ENCODE measurements at places on chromosomes 2 and 18.

DNA sequence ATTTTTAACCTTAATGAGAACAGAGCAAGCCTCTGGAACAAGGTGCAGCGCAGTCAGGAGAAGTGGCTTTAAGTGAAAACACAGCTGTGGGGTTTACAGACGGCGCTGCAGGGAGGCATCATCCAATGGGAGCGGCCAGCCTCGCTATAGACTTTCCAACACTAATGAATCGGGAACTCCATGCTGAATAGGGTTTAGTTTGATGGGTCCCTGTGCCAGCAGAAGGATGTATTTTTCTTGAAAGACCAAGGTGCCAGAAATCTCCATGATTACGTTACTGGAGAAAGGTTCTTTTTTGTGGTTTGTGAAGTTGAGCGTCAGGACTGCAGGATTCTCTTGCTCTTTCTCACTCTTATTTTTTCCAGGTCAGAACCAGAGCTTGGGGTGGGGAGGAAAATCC is 87.9 kb upstream of the ALPP start:
- no peak for DNase-seq

DNA sequence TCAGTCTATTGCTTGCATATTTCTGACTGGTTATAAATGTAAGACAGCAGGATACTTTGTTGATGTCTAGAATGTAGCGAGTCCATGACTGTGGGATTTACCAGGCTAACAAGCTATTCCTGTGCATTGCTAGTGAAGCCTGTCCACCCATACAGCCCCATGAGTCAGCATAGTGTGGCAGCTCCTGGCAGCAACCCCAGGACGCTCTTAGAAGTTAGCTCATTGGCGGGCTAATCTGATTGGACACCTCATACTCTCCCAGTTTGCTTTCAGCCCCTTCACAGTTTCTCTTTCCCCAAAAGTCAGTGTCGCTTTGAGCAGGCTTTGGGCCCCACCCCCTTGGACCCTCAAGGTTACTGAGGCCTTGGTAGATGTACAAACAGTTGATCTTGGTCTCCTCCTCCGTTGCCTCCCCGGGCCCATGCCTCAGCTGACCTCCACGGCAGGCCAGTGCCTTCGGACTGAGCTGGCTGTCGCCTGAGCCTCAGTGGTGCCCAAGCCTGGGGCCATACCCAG is 48.0 kb downstream of the COA5 start:
- DNase-seq, result no peak

- DNase-seq, result no peak
These were observed 82.5 kb upstream of the GULP1 start for GRCh38 chr2:188209218-188209617.

DNA sequence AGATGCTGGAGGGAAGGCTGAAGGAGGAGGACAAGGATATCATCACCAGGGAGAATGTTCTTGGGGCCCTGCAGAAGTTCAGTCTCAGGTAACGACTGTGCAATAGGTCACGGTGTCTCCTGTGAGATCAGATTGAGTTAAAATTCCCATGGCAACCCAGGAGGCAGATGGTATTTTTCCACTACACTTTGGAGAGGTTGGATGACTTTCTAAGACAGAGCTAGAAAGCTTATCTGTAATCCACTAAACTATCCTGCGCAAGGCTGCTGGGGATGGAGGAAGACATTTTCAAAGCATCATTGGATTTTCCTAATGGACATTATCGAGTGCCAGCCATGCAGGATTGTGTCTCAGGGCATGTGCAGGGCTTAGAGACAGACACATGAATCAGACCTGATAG is 74.6 kb downstream of the ARMC9 start:
- no peak for DNase-seq

DNA sequence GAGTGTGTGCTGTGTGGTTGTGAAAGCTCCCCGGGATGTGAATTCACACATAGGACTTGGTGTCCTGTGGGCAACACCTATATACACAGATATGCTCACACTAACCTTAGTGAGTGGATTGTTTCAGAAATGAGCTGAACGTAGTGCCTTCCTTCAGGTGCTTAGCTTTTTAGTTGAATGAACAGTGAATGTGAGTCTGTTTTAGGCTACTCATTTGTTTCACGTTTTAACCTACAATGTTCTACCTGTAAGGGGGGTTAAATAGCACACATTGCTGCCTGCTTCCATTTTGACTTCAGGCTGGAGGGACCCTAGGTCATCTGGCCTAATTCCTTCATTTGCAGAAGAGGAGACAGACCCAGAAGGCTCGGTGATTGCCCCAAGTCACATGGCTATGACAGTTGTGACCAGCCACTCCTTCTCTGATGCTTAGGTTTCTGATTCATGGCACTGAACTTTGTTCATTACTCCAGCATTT is 1.0 kb downstream of the PLEK start:
- DNase-seq, result no peak

- DNase-seq, result no peak
These were observed 256.0 kb downstream of the TNS1 start for GRCh38 chr2:217746808-217747207.

GRCh38 chr2:40130251-40130994 is 321.5 kb downstream of the SLC8A1 start:
- no peak for DNase-seq

- DNase-seq, result no peak
These were observed 11.3 kb downstream of the KCNF1 start for GRCh38 chr2:10923008-10923375.

- no peak for DNase-seq
These were observed 263.8 kb downstream of the EIPR1 start for GRCh38 chr2:3113769-3114168.

DNA sequence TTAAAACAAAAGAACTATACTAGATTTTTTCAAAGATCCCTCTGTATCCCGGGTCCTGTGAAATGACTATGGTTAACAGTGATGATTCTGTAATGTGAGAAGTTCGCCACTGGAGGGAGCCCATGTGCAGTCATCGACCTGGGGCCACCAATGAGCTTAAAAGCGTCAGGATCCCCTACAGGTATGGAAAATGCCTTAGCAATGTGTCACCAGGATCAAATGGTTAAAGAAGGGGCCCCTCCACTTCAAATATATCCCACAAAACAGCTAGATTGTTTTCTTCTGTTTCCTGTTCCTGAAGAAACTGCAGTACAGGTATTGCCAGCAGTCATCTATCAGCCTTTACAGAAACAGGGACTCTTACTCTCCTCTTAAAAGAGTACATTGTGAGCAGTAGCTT is 15.3 kb downstream of the CHRNA1 start:
- peak; percentile 81 for DNase-seq

- no peak for DNase-seq
These were observed 85.5 kb upstream of the TMEM247 start for GRCh38 chr2:46393865-46394264.

DNA sequence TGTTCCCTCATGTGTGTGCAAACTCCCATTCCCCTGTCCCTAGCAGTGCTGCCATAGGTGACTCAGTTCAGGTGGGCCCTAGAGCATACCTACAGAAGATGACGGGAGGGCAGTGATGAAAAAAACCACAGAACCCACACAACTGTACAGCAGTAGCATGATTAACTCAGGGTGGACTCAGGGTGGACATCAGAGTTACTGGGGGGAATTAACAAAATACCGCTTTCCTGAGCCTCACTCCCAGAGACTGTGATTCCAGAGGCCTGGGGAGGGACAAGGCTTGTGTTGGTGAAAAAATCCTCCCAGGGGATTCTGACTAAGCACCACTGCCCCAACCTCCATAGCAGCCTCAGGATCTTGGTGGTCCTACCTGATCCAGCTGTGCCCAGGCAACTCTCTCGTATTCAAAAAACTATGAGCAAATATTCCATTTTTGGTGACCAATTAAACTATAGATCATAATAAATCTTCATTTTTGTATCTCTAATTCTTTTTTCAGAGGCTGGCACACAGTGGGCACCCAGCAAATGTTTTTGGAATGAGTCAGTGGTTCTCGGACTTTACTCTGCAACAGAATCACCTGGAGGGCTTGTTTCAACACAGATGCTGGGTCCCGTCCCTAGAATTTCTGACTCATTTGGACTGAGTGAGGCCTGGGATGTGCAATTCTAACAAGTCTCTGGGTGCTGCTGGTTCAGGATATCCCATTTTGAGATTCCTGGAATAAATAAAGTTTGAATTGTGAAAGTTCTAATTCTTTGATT is 84.1 kb upstream of the NABP1 start:
- no peak for DNase-seq

DNA sequence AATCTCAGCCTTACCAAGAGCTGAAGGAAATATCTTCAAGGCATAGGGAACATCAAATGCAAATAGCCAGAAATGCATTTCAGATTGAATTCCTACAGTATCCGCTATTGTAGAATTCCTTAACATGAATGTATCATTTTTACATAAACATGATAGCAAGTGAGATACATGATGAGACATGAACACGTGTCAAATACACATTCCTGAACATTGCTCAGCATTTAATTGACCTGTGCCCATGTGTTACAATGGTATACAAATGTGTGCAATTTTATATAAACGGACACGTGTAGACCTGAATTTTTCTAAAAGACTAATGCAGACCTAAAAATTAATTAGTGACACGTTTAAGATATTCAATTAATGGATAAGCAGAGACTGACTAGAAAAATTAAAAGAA is 133.0 kb upstream of the TLK1 start:
- DNase-seq, result no peak

DNA sequence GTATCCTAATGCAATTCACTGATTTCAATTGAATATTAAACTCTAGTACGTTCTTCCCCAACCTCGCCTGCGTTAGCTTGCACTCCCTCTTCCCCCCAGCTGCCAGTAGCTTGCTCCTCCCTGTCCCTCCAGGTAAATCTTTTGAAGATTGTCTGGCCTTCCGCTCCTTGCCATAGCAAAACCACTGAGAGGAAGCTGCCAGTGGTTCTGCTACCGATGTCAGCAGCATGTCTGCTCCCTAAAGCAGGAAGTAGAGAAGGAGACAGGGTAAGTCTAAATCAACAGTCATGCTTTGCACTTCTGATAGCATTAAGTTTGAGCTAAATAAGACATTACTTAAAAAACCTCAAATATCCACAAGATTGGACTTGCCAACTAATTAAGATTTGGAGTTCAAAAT is 89.1 kb downstream of the SCN2A start:
- no peak for DNase-seq

DNA sequence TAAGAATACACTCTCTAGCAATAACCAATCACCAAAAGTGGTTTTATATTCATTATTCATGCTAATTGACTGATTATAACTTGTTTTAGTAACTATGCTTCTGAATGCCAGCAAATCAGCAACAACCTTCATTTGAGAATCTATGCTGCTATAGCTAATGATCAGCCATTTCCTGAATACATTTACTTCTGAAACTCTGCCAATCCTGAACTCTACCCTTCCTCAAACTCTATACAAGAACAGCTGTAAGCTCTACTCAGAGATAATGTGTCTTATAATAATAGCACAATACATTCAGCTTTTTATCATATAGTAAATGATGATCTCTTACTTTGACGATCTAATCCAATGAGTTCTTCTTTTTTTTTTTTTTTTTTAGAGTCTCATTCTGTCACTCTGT is 85.7 kb upstream of the EPAS1 start:
- no peak for DNase-seq

DNA sequence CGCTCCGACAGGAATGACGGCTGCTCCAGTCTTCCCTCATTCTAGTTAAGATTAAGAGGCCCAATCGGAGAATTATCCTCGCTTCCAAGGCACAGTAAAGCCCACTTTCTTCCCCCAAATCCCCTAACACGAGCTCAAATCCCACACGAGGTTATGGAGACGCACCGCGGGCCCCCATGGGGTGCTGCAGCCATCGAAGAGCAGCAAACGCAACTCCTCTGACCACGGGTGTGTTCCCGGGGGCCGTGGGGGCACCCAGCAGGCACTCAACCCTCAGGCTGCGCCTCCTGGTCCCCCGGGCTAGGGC is 446 bp downstream of the COPS9 start:
- DNase-seq, result no peak

- peak; percentile 20 for DNase-seq
These were observed 147.8 kb upstream of the FHL2 start for GRCh38 chr2:105546628-105546974.

- DNase-seq, result no peak
These were observed 589.5 kb upstream of the NXPH2 start for GRCh38 chr2:139369423-139370409.

DNA sequence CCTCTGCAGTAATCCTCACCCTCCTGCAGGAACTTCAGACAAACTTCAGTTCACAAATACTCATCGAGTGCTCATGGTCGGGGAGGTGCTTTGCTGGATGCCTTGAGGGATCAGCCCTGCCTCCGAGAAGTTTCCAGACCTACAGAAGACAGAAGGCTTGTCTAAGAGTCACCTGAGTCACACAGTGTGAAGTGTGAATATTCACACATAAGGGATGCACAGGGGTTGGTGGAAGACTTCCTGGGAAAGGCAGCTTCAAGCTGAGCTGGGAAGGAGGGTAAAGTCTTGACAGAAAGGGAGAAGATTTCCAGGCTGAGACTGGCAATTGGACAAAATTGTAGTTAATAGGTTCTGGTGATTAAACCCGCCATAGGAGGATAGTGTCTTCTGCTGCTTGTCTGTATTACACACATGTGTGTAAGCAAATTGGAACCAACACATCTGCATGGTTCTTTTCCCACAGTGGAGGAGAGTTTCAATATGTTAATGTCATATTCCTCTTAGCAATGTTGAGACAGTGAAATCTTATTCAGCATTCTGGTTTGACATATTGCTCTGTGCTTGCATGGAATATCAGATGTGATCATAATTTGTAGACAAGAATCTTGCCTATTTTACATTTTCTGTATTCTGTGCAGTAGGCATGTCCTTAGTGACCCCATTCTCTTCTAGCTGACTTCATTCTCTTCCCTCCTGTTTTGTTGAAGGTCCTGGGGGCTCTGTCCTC is 34.7 kb upstream of the ZNF396 start:
- no peak for DNase-seq

- no peak for DNase-seq
These were observed 155.0 kb upstream of the GLI2 start for GRCh38 chr2:120580709-120581108.

All from activated T-cell treated with anti-CD3 and anti-CD28 coated beads, Interleukin-2, amount 50 U/mL, for 48 hours (primary cell).